NCI-H1436 (cell line): ENCODE measurements at places on chromosomes 7 and 10.

DNA sequence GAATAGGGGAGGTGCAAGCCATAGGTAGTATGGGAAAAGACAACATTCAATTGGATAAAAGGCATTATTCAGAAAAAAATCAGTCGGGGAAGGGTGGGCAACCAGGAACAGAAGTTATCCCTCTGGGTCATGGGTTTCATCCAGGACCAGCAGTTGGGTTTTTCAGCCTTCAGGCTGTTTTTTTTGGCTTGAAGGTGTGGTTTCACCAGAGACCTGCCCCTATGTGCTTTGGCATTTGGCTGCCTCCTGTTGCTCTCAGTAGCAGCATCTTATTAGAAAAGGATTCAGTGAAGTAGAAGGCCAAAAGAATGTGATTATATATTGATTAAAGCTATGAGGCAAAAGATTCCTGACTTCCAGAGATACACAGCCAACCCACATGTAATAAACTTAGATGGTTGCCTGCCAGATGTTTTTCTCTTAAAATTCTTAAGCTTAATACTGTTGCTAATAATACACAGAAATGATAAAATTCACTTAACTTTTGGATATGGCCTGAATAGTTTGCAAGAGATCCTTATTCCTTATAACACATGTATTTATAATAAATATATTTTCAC is 251.7 kb upstream of the CSTF2T start:
- DNase-seq, result no peak

DNA sequence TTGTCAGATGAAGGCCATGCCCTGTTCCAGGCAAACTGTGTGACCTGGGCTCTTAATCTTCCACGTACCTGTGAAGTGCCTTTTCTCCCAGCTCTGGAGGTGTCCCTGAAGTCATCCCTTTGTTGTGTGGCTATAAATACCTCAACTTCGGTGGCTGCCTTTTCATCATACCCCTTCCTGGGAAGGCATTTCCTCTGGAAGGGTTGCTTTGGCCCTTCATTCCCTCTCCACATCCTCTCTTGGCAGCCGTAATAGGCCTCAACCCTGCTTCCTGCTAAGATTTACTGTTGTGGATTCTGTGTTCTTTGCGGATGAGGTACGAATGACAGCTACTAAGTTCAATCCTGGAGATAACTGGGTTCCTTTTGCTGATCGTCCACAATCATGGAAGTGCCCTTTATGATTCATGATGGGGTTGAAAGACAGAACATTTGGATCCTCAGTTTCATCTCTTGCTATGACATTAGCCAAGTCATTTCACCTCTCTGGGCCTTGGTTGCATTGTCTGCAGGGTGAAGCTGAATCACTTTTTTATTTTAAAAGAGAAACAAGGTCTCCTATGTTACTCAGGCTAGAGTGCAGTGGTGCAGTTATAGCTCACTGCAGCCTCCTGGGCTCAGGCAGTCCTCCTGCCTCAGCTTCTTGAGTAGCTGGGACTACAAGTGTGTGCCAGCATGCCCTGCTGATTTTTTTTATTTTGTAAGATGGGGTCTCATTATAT is 23.6 kb downstream of the FKBP6 start:
- DNase-seq, result no peak

- peak; percentile 47 for DNase-seq
Observed at GRCh38 chr10:102596506-102596971, 47.7 kb upstream of the TRIM8 start.

DNA sequence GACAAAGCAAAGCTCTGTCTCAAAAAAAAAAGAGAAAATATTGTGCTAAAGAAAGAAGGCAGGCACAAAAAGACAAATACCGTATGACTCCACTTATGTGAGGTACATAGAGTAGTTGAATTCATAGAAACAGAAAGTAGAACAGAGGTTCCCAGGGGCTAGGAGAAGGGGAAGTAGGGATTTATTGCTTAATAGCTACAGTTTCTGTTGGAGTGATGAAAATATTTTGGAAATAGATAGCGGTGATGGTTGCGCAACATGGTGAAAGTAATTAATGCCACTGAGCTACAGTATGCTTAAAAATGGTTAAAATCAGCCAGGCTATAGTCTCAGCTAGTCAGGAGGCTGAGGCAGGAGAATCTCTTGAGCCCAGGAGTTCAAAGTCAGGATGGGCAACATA is 18.5 kb upstream of the NPFFR1 start:
- no peak for DNase-seq

DNA sequence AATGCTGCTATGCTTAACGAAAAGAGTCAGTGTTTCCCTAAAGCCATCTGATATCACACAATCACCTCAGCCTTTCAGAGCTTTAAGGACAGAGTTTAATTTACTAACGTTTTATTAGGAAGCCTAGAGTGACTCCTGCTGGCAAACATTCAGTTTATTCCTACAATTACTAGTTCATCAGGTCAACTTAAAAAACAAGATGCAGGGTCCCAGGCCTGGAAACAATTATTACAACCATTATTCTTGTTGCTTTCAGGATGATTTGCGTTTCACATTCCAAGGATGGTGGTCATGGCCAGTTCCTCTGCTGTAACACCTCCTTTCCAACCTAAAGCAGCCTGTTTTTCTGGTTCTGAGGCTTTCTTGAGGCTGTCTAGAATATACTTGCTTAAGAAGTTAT is 1.5 kb upstream of the FAM53B start:
- DNase-seq, result peak; percentile 35

GRCh38 chr7:29173458-29173857 is 21.1 kb upstream of the CHN2 start:
- no peak for DNase-seq

DNA sequence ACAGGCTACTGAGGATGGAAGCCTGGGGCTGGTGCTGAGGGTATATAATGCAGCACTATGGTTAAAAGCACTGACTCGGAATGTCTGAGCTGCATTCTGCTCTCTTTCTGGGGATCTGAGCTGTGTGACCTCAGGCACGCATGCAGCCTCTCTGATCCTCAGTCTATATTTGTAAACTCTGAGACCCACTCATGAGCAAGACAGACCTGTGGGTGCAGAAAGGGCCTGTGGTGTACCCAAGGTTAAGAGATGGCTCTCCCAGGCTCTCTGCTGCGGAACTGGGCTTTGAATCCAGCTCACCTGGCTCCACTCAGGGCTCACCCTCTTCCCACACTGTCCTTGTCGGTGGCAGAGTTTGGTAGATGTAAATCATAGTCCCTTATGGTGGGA is 89.9 kb downstream of the CHST15 start:
- DNase-seq, result no peak

GRCh38 chr10:121639416-121639815 is 41.2 kb upstream of the FGFR2 start:
- no peak for DNase-seq

DNA sequence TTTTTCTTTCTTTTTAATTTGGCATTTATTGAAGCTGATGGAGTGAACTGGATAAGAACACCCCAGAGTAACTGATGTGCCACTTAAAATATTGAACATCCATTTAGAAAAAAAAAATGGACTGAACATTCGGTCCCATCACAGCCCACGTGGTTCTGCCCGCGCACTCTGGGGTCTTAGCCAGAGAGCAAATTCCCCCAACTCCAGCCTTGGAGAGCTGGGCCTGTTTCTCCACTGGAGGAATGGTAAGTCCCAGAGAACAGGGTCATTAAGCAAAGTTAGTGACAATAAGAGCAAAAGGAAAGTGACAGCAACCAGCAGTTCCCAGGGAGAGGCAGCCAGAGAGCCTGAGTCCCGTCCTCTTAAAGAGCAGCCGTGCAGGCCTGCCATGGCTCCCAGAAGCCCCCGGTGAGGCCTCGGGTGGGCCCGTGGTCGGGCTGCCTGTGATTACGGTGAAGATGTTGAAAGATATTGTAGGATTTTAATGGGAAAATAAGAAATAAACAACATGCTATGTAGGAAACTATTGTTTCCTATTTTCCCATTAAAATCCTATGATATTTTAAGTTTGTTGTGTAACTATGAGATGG is 487.9 kb upstream of the MKI67 start:
- DNase-seq, result no peak

DNA sequence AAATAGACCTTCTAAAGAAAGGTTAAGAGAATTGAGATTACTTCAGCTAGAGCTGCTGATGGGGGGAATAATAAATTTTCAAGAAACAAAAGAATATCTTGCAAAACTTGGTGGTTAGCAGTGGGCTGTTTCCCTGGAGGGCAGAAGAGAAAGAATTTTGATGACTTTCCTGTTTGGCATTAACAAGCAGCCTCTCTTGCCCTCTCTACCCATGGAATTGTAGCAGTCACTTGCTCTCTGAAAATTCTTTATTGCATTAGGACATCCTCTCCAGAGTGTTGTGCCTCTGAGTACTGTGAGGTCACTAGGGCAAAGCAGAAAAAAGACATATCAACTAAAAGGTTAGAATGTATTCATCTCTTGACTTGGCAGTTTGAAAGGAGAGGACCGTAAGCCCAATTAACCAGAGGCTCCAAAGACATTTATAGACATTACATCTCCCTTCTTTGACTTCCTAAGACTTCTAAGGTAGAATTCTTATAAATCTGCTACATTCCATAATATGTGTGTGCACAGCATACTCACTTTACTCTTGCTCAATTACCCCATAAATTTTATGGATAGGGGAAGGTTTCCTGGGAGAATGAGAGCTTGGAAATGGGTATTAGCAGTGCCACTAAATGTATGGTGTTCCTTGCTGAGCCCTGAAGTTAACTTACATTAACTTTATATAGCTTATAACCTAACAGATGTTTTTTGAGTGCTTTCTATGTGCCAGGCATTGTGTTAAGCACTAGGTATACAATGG is 215.3 kb downstream of the KIF20B start:
- no peak for DNase-seq

DNA sequence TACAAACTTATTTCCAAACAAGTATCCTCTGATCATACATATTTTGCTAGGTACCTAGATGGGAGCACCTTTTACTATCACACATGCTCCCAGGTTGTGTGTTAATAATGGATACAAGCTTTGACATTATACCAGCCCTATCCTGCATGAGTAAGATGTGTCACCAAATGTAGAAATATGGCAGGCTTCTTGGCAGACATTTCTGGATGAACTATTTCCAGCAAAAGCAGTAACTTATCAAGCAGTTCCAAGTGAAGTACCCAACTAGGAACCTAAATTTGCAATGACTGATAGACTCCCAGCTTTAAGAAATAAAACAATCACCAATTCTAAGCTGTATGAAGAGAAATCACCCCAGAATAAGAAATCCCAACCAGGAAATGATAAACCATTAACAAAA is 103.7 kb upstream of the TMEM72 start:
- no peak for DNase-seq

DNA sequence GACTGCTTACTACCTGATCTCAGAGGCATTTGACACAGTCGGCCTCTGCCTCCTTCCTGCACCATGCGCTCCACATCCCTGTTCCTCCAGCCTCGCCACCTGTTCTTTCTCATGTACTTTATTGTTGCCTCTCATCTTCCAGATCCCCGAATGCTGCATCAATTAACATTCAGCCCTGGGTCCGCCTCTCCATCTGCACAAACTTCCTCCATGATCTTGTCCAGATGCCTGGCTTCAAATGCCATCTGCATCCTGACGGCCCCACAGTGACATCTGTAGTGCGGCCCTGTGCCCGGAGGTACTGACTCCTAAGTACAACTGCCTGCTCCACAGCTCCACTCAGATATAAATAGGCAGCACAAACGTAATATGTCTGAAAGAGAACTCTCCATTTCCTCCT is 51.2 kb upstream of the STK17A start:
- DNase-seq, result no peak
